Tongue (tissue), 3 donors: ENCODE measurements at places on chromosomes 6 and 20. TPM values are rescaled to one million over a fixed set of nuclear protein-coding genes. Genes with fewer than 3 reads are reported as not detected.

SIM1 gene
- total RNA-seq, result 2.4 TPM

RIPOR2 gene
- total RNA-seq, result 21.3 TPM

ZFAND3 gene
- 45.7 TPM for total RNA-seq

STXBP5 gene
- total RNA-seq, result 33.7 TPM

OPRM1 gene
- 0.92 TPM for total RNA-seq

IPCEF1 gene
- 1.0 TPM for total RNA-seq

WFDC13 gene
- total RNA-seq, result not detected

B3GAT2 gene
- under 0.01 TPM for total RNA-seq

ANKRD66 gene
- 0.31 TPM for total RNA-seq

GPSM3 gene
- 1.5 TPM for total RNA-seq

PTK6 gene
- total RNA-seq, result 4.6 TPM

RSPO3 gene
- total RNA-seq, result 1.2 TPM

AVP gene
- total RNA-seq, result not detected

WFDC12 gene
- not detected for total RNA-seq

ADGB gene
- total RNA-seq, result 0.10 TPM

AIG1 gene
- 32.3 TPM for total RNA-seq

SYNDIG1 gene
- total RNA-seq, result 8.6 TPM

MAP7 gene
- 6.1 TPM for total RNA-seq

SOX12 gene
- 7.1 TPM for total RNA-seq
